Cardiac fibroblast (primary cell): ENCODE measurements at places on chromosomes 12 and 14.

GRCh38 chr14:21191809-21192446 is 36.1 kb upstream of the OR5AU1 start:
- DNase-seq, result peak; percentile 41

GRCh38 chr12:73719223-73719622 is 818.4 kb upstream of the ATXN7L3B start:
- no peak for DNase-seq

GRCh38 chr14:73743431-73743931 is 29.3 kb upstream of the PNMA1 start:
- peak; percentile 33 for DNase-seq

- DNase-seq, result peak; percentile 55
Observed at GRCh38 chr14:33435911-33436689, 497.4 kb downstream of the NPAS3 start.

- peak; percentile 46 for DNase-seq
Observed at GRCh38 chr12:109440851-109441490, 36.1 kb downstream of the KCTD10 start.

DNA sequence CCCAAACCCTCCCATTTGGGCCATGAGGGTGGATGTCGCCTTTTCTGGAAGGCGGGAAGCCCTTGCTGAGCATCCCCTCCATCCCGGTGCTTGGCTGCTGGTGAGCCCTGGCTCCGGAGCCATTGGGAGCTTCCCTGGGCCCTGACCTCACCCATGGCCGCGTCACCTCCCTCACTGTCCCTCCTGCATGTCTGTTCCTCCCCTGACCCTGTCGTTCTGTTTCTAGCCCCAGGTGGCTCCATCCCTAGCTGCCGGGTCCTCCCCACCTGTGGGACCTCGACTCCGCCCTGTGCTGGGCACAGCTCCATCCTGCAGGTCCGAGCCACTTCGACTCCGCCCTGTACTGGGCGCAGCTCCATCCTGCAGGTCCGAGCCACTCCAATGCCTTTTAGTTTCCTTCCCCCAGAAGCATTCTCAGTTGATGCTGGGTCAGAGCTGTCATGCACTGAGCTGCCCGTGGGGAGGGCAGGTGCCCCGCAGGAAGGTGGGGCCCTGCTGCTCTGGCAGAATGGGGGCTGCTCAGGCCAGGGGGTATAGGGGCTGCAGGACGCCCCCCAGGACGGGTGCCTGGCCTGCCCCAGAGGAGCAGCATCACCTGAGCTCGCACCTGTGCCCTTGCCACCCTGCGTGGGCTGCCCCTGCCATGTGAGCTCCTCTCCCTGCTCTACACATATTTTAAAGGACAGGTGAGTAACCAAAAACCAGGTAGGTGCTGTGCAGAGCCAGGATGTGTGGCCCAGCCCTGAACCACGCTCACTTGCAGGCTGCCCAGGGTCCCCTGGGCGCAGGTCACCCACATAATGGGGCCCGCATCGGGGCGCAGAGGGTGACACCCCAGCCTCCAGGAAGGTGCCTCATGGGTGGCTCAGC is 19.0 kb downstream of the NOC4L start:
- DNase-seq, result no peak

GRCh38 chr14:49977126-49977841 is 84.4 kb downstream of the ARF6 start:
- DNase-seq, result no peak

- peak; percentile 5 for DNase-seq
Observed at GRCh38 chr12:128259556-128260070, 7.4 kb upstream of the TMEM132C start.

- peak; percentile 58 for DNase-seq
Observed at GRCh38 chr12:4997939-4998338, 45.7 kb upstream of the KCNA5 start.

DNA sequence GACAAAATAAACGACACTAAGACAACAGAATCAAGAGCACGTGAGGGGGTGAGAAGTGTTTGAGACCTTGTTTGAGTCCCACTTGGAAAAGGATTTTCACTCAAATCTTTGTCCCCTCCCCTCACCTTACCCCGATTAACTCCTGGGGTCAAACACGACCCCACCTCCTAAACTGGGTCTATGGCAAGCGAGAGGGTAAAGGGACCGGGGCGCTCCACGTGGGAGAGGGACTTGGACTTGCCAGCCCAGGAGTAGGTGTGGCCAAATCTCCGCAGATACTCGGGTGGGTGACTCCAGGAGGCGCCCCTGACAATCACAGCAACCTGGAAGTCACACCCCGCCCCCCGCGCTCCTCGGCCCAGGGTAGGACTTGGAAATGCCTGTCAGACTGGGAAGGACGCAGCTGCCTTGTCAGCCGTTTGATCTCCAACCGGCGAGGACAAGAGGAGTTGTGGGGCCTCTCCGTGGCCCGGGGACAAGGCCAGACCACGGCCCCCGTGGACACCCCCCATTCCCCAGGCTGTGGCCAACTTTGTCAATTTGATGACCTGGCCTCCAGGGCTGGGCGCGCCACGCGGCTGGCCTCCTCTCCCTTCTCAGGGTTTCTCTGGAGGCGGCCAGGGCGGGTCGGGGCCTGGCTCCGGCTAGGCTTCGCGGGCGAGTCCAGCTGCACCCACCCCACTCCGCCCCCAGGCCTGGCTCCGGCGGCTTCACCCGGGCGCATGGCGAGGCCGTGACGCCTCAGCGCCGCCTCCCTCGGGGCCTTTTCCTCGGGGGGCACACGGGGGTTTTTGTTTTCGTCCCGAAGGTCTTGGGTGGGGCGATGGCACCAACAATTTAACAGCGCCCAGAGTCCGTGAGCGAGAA is 1.1 kb upstream of the BCL11B start:
- no peak for DNase-seq

- DNase-seq, result no peak
Observed at GRCh38 chr12:10558301-10558700, 52.6 kb downstream of the EIF2S3B start.

- no peak for DNase-seq
Observed at GRCh38 chr12:80794551-80794950, 77.8 kb downstream of the MYF5 start.

DNA sequence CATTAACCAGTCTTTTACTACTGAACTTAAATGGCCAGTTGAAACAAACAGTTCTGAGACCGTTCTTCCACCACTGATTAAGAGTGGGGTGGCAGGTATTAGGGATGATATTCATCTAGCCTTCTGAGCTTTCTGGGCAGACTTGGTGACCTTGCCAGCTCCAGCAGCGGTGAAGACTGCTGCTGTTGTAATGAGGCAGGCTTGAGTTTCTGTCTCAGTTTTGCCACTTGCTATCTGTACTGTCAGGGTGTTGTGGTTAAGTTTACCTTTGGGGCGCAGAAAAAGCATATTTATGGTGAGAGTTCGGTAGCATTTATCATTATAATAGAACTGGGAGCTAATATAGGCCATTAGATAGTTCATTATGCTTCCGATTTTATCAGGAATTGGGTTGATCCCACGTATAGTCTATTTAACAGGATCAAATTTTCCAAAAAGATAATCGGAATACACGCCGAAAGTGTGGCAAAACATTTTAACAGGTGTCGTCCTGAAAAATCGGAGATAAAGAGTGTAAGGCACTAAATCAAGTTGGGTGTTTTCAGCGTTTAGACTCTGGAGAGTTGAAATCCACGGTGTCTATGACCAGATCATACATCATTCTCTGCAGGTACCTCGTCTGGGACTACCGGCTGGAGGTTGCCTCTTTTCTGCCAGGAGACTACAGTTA is 688 bp upstream of the NECAP1 start:
- no peak for DNase-seq

DNA sequence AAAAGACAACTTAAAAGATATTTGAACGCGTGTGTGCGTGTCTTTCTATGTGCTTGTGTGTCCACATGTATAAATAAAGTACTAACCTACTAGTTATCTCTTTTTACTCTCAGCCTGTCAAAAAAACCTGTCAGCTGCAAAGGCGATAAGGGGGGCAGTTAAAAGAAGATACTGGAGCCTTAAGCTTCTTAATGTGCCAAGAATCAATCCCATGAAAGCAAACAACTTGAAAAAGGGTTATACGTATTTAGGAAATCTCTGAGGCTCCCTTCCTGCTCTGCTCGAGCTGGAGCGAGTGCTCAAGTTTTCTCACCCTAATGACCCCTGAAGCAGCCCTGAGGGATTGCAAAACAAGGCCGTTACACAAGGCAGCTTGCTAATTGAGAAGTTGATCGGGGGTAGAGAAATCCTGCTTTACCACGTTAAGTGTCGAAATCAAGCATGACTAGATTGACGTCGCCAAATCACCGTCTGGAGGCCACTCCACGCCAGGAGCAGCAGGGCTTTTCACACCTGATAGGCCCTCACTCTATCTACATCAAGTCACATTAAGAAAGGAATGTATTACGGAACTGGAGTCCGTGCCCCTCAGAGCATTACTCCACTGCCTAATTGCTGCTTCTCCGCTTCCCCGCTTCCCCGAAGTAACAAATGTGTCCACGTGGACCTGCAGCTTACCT is 32.4 kb downstream of the LMO3 start:
- DNase-seq, result peak; percentile 95

DNA sequence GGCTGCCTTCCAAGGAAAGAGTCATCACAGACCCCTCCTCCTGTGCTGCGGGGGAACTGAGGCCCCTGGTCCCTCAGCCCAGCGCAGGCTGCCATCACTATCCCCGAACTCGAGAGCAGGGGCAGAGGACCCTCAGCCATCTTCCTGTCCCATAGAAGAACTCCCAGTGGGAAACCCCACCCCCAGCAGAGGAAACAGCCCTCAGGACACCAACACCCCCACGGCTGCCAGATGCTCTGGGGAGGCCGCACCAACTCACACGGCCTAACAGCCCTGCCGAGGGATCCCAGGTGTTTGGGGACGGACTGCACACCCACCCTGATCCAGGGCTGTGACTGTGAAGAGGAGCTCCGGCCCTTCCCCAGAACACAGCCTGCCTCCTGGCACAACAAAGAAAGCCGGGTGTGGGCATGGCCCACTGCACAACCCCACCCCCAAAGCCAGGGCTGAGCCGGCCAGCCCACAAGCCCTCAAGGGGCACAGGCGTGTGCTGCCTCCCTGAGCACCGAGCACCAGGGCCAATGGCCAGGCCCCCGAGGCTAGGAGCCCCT is 16.3 kb upstream of the C14orf180 start:
- no peak for DNase-seq

DNA sequence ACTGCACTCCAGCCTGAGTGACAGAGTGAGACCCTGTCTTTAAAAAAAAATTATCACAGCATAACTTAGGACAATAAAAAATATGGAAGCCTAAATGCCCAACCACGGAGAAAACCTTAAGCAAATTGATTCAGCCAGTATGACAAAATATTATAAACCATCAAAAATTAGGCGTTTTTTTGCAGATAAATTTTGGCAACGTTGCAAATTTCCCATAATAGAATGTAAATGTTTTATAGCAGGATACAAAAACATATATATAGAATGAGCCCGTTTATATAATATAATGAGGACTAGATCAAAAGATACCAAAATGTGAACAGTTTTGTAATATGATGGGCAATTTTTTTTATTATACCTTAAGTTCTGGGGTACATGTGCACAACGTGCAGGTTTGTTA is 6.8 kb upstream of the EML5 start:
- DNase-seq, result no peak

DNA sequence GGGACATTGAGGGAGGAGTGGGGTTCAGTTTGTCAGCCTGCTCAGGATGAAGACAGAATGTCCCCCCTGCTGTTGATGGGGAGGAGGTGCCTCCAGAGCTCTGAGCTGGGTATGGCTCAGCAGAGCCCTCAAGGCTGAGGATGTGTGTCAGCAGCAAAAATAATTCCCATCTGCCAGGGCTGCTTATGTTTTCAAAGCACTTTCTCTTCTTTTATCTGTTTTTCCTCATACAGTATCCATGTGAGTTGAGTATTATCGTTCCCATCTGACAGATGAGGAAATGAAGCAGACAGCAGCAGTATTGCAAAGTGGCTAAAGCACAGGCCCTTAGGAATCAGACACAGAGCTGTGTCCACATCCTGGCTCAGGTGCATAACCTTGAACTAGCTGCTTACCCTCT is 94.1 kb downstream of the SLC8A3 start:
- no peak for DNase-seq

- no peak for DNase-seq
Observed at GRCh38 chr12:128973883-128974681, 120.8 kb downstream of the GLT1D1 start.

DNA sequence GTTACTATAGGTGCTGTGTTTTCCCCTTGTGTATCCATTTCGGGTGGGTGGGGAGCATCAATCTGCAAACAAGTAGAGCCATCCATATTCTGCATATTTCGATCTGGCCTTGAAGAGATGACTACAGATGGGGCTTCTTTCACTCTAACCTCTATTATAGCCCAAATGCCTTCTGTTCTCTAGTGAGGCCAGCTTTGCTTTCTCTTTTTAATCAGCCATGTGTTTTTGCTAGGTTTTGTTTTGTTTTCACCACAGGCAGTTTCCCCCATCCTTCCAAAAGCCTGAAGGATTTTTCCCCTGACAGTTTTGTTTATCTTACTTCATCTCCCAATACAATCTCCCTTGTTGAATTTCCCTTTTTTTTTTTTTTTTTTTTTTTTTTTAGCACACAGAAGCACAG is 224.1 kb downstream of the BTG1 start:
- no peak for DNase-seq

DNA sequence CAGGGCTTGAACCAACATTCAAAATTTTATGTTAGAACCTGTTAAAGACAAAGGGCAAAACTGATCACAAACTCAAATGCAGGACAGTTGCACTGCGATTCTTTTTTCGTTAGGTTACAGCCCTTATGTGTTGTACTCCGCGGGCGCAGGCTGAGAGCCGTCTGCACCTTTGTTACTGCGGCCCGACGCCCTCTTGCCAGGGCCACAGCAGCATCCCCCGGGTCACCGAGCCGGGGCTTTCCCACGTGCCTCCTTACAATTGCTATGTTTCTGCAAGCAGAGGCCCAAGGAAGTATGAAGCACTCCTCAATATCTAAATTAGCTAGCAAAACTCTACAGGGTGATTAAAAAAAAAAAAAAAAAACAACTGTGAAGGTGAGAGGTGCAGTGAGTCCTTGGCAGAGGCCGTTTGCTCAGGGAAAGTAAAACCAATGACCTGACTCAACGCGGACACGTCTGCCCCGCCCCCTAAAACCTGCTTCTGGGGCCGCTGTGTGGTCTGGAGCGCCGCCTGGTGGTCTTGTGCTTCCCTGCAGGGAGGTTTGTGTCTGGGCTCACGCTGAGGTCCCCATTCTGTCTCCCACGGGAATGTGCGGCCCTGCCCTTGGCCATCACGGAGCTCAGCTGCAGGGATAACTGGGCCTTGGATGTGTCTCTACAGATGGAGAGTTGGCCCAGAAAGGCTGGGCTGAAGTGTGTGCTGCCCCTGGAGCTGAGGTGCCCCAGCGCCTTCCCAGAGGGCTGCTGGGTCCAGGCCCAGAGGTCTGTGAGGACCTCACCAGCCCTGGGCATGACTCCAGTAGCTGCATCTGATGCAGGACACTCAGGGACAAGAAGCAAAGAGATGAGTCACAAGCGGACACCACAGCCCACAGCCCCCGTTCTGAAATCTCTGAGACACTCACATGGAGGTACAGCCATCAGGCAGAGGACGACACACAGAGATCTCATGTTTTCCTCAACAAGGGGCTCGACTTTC is 418.5 kb downstream of the TMEM121 start:
- no peak for DNase-seq

- DNase-seq, result peak; percentile 11
Observed at GRCh38 chr12:114812858-114813761, 129.1 kb upstream of the TBX3 start.

GRCh38 chr14:58769011-58769643 is 131.4 kb downstream of the DACT1 start:
- DNase-seq, result no peak
